NCI-H1092 treated with DMSO at 0.1 percent for 48 hours (cell line): ENCODE measurements at places on chromosomes 6 and 20.

GRCh38 chr6:118893064-118893806, 717 bp upstream of the ASF1A start:
- peak; percentile 93 for DNase-seq

- DNase-seq: no peak
Measured at GRCh38 chr20:37989601-37990295, 43.5 kb downstream of the TTI1 start.

DNA sequence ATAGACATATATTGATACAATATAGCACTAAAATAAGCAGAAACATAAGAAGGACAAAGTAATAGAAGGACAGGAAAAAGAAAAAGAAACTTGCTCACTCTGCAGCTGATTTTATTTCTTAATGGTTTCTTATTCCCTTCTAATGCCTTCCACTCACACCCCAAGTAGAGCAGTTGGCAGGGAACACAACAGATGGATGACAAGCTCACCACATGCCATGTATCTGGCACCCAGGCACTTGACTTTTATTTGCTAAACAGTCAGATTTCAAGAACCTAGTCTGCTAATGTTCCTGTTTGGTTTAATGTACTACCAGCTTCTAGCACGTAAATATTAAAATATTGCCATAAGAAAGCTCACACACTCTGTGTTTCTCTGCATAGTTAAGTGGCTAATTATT, 87.1 kb downstream of the COL19A1 start:
- peak; percentile 14 for DNase-seq

GRCh38 chr6:161054876-161055275, 63.3 kb downstream of the MAP3K4 start:
- no peak for DNase-seq

- DNase-seq: no peak
Measured at GRCh38 chr6:146153040-146153758, 124.3 kb downstream of the GRM1 start.

GRCh38 chr6:53829698-53830221, 35.0 kb downstream of the LRRC1 start:
- DNase-seq: no peak

GRCh38 chr6:18397701-18398100, 10.6 kb downstream of the RNF144B start:
- no peak for DNase-seq

DNA sequence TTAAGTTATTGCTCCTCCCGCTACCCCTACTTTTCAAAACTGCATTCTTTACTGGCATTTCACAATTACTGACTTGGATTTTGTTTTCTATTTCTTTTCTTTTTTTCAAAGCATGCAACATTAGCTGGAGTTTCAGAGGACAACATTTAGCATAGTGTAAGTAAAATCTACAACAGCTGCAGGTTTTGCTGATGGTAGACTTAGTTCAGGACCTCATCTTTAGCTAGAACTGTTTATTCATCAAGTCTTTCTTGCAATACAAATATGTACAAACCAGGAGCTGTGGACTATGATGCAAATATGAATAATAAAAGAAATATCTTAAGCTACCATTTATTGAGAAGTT, 728 bp upstream of the CEP162 start:
- DNase-seq: no peak

GRCh38 chr20:52047811-52048764, 143.5 kb downstream of the ZFP64 start:
- DNase-seq: no peak

DNA sequence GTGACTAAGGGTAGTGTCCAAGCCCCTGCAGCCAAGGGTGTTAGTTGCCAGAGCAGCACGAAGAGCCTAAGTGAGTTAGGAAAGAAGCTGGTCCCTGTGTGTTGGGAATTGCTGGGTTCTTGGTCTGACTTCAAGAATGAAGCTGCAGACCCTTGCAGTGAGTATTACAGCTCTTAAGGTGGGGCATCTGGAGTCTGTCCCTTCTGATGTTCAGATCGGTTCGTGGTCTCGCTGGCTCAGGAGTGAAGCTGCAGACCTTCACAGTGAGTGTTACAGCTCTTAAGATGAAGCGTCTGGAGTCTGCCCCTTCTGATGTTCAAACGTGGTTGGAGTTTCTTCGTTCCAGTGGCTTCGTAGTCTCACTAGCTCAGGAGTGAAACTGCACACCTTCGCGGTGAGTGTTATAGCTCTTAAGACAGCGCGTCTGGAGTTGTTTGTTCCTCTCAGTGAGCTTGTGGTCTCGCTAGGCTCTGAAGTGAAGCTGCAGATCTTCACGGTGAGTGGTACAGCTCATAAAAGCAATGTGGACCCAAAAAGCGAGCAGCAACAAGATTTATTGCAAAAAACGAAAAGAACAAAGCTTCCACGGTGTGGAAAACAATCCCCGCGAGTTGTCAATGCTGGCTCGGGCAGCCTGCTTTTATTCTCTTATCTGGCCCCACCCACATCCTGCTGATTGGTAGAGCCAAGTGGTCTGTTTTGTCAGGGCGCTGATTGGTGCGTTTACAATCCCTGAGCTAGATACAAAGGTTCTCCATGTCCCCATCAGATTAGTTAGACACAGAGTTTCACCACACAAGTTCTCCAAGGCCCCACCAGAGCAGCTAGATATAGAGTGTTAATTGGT, 31.8 kb downstream of the PXDC1 start:
- no peak for DNase-seq

DNA sequence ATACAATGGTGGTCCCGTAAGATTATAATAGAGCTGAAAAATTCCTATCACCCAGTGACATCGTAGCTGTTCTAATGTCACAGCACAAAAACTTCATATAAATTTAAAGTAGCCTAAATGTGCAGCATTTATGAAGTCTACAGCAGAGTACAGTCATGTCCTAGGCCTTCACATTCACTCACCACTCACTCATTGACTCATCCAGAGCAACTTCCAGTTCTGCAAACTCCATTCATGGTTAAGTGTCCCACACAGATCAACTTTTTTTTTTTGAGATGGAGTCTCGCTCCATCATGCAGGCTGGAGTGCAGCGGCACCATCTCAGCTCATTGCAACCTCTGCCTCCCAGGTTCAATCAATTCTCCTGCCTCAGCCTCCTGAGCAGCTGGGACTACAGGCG, 20.9 kb upstream of the KCNG1 start:
- no peak for DNase-seq

DNA sequence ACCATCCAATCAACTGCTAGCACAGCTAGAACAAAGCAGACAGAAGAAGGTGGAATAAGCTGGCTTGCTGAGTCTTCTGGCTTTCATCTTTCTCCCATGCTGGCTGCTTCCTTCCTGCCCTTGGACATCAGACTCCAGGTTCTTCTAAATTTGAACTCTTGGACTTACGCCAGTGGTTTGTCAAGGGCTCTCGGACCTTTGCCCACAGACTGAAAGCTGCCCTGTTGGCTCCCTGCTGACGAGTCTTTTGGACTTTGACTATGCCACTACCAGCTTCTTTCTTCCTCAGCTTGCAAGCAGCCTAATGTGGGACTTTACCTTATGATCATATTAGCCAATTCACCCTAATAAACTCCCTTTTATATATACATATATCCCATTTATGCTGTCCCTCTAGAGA, 164.1 kb upstream of the GJE1 start:
- DNase-seq: no peak

- DNase-seq: no peak
Measured at GRCh38 chr20:46683011-46683667, 6.1 kb downstream of the TP53RK start.

- no peak for DNase-seq
Measured at GRCh38 chr20:32570401-32571190, 14.5 kb downstream of the NOL4L start.

- no peak for DNase-seq
Measured at GRCh38 chr6:146833157-146833556, 234.4 kb downstream of the ADGB start.

- no peak for DNase-seq
Measured at GRCh38 chr6:5286780-5287179, 25.5 kb downstream of the FARS2 start.

- DNase-seq: no peak
Measured at GRCh38 chr6:157182503-157183264, 140.6 kb downstream of the TMEM242 start.

DNA sequence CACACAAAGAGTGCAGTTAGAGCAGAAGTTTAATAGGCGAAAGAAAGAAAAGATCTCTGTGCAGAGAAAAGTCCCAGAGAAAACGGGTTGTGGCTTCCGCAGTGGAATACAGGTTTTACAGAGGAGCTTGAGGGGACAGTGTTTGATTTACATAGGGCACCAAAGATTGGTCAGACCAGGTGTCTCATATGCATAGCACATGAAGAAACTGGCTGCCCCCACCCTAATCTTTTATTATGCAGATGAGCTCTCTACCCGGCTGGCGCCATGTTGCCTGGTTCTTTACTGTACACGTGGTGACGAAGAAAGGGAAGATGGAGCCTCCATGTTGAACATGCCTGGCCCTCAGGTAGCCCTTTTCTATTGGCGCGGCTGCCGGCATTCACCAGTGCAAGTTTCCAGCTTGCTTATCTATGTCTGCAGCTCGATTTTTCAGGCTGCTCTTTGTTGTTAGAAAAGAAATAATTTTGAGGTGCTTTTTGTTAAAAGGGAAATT, 47.4 kb downstream of the SLC35B3 start:
- no peak for DNase-seq

- DNase-seq: no peak
Measured at GRCh38 chr6:151022492-151022891, 157.0 kb downstream of the MTHFD1L start.

- no peak for DNase-seq
Measured at GRCh38 chr20:43023836-43024235, 165.9 kb downstream of the PTPRT start.

GRCh38 chr6:70527071-70527737, 39.5 kb upstream of the SDHAF4 start:
- DNase-seq: no peak

- DNase-seq: peak; percentile 39
Measured at GRCh38 chr6:27157459-27158315, 89.8 kb upstream of the PRSS16 start.

- DNase-seq: peak; percentile 84
Measured at GRCh38 chr6:41577356-41578216, 31.4 kb downstream of the FOXP4 start.

DNA sequence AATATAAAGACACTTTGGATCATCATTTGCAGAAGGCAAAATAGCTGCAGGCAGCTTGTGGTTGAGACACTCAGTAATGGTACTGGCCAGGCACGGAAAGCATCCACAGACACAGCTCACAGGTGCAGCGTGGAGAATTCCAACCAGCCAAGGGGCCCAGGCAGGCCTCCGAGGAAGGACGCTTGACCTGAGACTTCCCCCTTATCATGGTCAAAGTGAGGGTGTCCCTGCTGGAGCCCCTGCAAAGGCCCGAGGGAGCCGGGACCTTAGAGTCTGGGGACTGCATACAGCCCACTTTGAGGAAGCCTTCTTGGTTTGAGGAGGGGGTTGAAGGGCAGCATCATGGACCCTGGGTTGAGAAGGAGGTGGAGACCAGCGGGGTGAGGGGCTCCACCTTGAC, 15.1 kb upstream of the MYT1 start:
- no peak for DNase-seq

GRCh38 chr20:5077761-5078387, 41.9 kb downstream of the PCNA start:
- no peak for DNase-seq

- no peak for DNase-seq
Measured at GRCh38 chr6:84758486-84758885, 5.9 kb downstream of the TBX18 start.

GRCh38 chr20:49754596-49754995, 40.9 kb upstream of the B4GALT5 start:
- no peak for DNase-seq
